Subcutaneous adipose tissue (tissue), 4 donors: ENCODE measurements at places on chromosomes 4 and X. TPM values are rescaled to one million over a fixed set of nuclear protein-coding genes. Genes with fewer than 3 reads are reported as not detected.

RTL3 gene
- total RNA-seq: 0.49 TPM

CNGA1 gene
- 7.0 TPM for total RNA-seq

RNF128 gene
- total RNA-seq: 0.49 TPM

UGT2B15 gene
- not detected for total RNA-seq

RIBC1 gene
- total RNA-seq: not detected
